HFFc6 (cell line): ENCODE measurements at places on chromosomes 1 and 21. TPM values are rescaled to one million over a fixed set of nuclear protein-coding genes. Genes with fewer than 3 reads are reported as not detected.
A peak's percentile ranks its signal among the peaks of the same experiment; 100 is the strongest.

Gene PAQR7
- total RNA-seq, result 16.5 to 19.4 TPM (median 18.9 TPM) in 3 replicates

Gene S100A12
- not detected in 3 replicates for total RNA-seq

Gene PSMG1
- 62.1 to 81.9 TPM (median 71.3 TPM) in 3 replicates for total RNA-seq

- H3K27ac ChIP-seq, result peak overlapping the region; percentile 77
- H3K4me3 ChIP-seq, result no peak overlapping the region
- no peaks in the 10 kb centered on the region for H3K36me3 ChIP-seq
- no peaks in the 10 kb centered on the region for H3K27me3 ChIP-seq
- no peak for DNase-seq
- H3K4me1 ChIP-seq, result peaks cover 67% of the 10 kb centered on the region
Measured at GRCh38 chr21:27425172-27425571, 458.3 kb upstream of the ADAMTS5 start.

DNA sequence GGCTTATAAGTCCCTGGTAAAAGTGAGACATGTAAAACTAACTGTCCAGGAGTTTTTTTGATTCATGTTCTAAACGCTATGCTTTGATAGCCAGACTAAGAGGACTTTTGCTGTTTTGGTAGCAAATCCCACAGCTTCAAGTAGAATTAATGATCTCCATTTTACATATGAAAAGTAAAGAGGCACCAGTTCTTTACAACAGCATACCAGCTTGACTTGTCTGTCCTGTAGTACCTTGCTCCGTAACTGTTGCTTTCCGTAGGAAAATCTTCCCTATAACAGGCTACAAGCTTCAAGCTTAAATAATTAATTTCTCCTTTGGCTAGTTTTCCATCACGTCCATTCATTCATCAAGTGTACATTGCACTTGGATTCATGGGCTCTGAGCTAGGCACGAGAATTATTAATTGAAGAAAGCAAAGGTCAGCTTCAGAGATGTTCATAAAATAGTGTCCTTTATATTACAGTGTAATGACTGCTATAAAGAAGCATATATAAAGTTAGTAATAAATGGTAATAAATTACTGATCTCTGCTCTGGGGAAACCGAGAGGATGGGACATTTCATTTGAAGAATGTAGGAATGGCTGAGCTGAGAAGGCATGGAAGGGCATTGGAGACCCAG lies 29.2 kb downstream of the B3GALT5 start:
- peaks cover 5% of the 10 kb centered on the region for H3K36me3 ChIP-seq
- no peak for DNase-seq
- H3K27me3 ChIP-seq, result peaks cover 29% of the 10 kb centered on the region
- peaks cover 21% of the 10 kb centered on the region for H3K4me1 ChIP-seq
- no peak overlapping the region for H3K4me3 ChIP-seq
- H3K27ac ChIP-seq, result no peak overlapping the region

DNA sequence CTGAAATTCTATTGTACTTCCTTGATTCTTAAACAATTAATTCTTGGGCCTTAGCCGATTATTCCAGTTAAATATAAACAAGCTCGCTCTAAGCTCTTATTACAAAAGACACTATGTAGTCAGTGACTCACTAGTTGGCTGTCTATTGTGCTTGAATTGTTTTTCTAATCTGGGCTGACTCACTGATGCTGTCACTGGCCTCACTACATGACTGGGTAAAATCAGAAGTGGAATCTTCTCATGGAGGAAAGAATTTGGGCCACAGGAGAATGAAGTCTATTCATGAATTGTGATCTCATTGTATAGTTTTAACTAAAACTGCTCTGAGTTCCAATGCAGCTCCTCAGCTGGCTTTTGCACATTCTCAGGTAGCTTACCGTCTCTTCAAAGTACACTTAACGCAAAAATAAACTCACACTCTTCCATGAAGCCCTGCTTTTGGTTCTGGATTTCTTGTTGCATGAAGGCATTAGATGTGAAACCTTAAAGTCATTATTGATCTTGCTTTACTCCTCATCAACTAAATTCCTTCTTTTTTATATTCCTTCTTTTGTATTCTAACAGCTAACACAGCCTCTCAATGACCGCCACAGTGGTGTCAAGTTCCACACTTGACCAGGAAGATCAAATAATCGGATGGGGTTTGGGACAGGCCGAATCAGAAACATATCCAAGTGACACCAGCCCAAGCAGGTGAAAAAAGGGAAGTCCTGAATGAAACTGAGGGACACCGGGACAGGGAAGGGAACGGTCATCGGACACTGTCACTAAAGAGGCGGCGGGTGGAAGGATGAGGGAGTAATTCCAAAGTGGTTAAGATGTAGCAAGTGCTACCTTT lies 80.9 kb upstream of the LBR start:
- H3K4me1 ChIP-seq, result peaks cover 36% of the 10 kb centered on the region
- no peaks in the 10 kb centered on the region for H3K27me3 ChIP-seq
- H3K4me3 ChIP-seq, result peak overlapping the region; percentile 3

GRCh38 chr1:41963636-41964035 lies 44.9 kb upstream of the HIVEP3 start:
- H3K4me3 ChIP-seq, result no peak overlapping the region
- H3K27ac ChIP-seq, result no peak overlapping the region
- H3K36me3 ChIP-seq, result peaks cover 23% of the 10 kb centered on the region
- no peak for DNase-seq
- H3K27me3 ChIP-seq, result no peaks in the 10 kb centered on the region; the same call in none of the 2 replicates

DNA sequence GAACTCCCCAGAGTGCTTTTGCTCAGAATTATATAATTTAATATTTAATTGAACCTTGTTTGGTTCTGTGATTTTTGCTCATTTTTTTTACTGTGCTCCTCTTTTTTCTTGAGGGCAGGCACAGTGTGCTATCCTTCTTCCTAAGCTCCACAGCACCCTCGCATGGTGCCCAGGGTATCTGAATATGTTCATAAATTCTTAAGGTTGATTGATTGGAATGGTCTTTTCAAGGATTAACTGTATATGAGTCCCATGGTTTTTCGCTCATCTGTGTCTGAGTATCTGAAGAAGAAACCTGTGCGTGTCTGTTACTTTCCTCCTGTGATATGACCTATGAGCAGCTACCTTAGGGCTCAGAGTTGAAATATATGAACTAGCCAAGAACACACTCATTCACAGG lies 393.7 kb downstream of the HLX start:
- peaks cover 2% of the 10 kb centered on the region for H3K27me3 ChIP-seq
- H3K4me3 ChIP-seq, result no peak overlapping the region
- H3K4me1 ChIP-seq, result peaks cover 12% of the 10 kb centered on the region
- no peak for DNase-seq

GRCh38 chr1:185398022-185398421 lies 81.0 kb upstream of the IVNS1ABP start:
- no peak overlapping the region for H3K4me3 ChIP-seq
- H3K27me3 ChIP-seq, result no peaks in the 10 kb centered on the region
- H3K4me1 ChIP-seq, result peaks cover 21% of the 10 kb centered on the region
- H3K36me3 ChIP-seq, result no peaks in the 10 kb centered on the region
- no peak overlapping the region for H3K27ac ChIP-seq

GRCh38 chr1:202586018-202586821 lies 124.0 kb downstream of the SYT2 start:
- peak overlapping the region; percentile 72 for H3K27ac ChIP-seq
- H3K36me3 ChIP-seq, result peaks cover 23% of the 10 kb centered on the region; the same call in 1 of the 2 replicates
- H3K27me3 ChIP-seq, result peaks cover 3% of the 10 kb centered on the region
- DNase-seq, result peak; percentile 23
- H3K4me1 ChIP-seq, result peaks cover 77% of the 10 kb centered on the region

DNA sequence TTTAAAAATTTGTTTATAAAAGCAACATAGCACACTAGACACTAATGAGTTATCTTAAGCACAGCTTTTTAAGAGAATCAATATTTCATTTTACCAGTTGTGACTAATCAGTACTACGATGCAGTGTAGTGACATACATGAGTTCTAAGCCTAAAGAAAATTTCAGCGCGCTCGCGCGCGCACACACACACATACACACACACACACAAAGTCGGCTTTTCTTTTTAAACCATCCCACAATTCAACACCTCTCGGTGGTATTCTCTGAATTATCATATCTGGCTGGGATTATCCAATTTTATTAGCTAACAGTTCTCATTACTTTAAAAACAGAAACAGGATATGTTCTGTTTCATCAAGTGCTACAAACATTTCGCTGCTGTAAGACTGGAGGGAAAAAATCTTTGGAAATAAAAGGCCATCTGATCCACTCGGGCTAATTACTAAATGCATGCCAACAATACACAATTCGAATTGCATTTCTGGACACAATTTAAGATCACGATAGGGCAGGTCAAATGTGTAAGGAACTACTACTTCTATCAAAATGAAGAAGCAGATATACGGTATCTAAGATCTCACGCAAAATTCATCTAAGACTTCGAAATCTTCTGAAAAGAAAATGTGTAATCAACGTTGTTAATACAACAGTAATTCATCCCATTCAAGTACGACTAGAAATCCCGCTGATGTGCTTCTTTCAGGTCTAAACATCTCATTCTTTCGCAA lies 1.2 kb downstream of the TUT4 start:
- no peaks in the 10 kb centered on the region for H3K36me3 ChIP-seq
- no peaks in the 10 kb centered on the region for H3K27me3 ChIP-seq
- no peak overlapping the region for H3K4me3 ChIP-seq
- H3K4me1 ChIP-seq, result peaks cover 40% of the 10 kb centered on the region
- DNase-seq, result peak; percentile 33
- no peak overlapping the region for H3K27ac ChIP-seq

DNA sequence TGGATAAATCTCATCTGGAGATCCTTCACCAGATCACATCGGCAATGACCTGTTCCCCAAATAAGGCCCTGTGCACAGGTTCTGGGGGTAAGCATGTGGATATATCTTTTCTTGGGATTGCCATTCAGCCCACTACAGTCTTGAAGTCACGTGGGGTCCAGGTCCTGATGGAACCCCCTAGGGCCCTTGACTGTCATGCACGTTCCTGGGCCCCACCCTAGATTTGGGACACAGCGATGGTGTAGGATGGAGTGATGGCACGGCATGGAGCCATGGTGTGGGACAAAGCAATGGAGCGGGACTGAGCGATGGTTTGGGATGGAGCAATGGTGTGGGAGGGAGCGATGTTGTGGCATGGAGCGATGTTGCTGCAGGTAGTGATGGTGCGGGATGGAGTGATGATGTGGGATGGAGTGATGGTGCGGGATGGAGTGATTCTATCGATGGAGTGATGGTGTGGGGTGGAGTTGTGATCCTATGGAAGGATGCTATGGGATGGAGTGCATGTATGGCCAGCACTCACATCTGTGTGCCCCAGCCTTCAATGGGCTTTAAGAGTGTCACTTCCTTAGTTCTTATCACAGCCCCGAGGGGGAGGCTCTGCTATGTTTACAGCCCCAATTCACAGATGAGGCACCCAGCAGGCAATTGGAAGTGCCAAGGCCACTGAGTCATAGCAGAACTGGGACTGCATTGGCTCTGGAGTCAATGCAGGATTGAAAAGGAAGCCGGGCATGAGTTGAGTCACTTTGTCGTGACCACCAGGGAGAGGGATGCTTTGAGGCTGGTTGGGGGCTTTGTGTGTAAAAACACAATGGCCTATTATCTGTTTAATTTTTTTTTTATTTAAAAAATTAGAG lies 97.0 kb upstream of the C1orf174 start:
- no peak overlapping the region for H3K4me3 ChIP-seq
- peaks cover 7% of the 10 kb centered on the region for H3K36me3 ChIP-seq

DNA sequence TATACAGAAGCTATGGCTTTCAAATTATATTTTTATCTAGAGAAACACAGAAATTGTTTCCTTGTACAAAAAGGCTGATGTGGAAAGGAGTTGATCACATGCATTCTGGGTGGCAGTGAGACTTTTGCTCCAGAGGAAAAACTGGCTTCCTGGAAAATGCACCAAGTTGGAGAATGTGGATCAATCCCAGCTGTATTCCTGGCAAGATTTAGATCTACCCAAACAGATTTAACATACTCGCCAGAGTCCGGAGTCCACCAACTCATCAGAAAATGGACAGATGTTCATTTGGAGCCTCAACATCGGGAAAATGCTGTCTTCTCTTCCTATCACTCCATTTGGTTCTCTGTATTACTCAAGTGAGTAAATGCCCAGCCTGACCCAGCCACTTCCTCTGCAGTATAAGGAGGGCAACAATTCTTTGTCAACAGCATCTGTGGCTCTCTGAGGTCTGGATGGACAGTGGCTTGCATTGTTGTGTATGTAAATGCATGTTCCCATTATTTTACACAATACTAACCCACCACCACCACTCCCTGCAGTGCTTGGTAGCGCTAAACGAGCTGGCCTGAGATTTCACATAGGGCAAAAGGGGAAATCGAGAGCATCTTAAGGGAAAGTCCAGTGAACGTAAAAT lies 226.2 kb upstream of the IRF2BP2 start:
- DNase-seq, result no peak
- peaks cover 6% of the 10 kb centered on the region for H3K27me3 ChIP-seq
- peaks cover 10% of the 10 kb centered on the region for H3K4me1 ChIP-seq
- H3K36me3 ChIP-seq, result no peaks in the 10 kb centered on the region
- no peak overlapping the region for H3K4me3 ChIP-seq

GRCh38 chr1:205948039-205948438 lies 4.8 kb upstream of the SLC26A9 start:
- H3K27ac ChIP-seq, result no peak overlapping the region
- H3K4me1 ChIP-seq, result peaks cover 22% of the 10 kb centered on the region
- peaks cover 28% of the 10 kb centered on the region for H3K27me3 ChIP-seq
- no peak overlapping the region for H3K4me3 ChIP-seq

DNA sequence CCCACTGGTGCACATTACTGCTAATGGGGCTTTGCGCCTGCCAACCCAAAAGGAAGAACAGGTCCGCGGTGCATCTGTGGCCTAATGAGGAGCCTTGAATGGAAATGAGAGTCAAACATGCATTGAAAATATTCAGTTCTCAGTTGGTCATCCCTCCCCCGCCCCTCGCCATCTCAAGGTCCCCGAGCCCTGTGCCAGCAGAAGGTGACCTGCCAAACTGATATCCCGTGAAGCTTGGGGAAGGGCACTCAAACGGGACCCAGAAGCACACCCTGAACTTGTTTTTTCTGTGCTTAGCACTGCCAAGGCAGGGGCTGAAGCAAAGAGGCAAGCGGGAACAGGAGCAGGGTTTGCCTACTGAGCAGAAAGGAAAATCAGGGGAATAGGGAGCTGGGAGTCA lies 67.9 kb upstream of the ZNF648 start:
- no peak for DNase-seq
- no peak overlapping the region for H3K4me3 ChIP-seq
- H3K36me3 ChIP-seq, result no peaks in the 10 kb centered on the region

DNA sequence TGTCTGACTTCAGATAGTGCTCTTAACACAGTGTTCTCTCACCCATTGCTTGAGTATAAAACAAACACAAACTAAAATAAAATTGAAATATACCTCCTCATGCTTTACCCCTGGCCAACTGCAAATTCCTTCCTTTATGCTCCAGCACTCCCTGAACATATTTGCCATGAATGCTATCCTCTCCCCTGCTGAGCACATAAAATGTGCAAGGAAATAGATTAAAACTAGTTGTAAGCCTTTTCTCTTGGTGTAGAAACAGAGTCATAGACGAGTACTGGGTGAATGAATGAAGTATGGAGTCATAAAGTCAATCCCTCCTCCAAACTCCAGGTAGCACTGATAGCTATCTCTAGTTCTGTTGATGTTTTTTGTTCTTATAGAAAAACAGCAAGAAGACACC lies 2.6 kb downstream of the GPR161 start:
- no peak overlapping the region for H3K4me3 ChIP-seq
- H3K27ac ChIP-seq, result no peak overlapping the region
- no peaks in the 10 kb centered on the region for H3K27me3 ChIP-seq
- peaks cover 4% of the 10 kb centered on the region; the same call in 1 of the 2 replicates for H3K36me3 ChIP-seq
- H3K4me1 ChIP-seq, result peaks cover 36% of the 10 kb centered on the region
